ENCODE measurements at places on chromosomes 6 and 20. TPM values are rescaled to one million over a fixed set of nuclear protein-coding genes. Genes with fewer than 3 reads are reported as not detected.

TAGAP gene
- polyA plus RNA-seq = 0.14 TPM

TRIM31 gene
- not detected for polyA plus RNA-seq

ZNF391 gene
- 3.2 TPM for polyA plus RNA-seq

HLA-DQB2 gene
- 0.87 TPM for polyA plus RNA-seq

EDN3 gene
- 0.87 TPM for polyA plus RNA-seq

KHDRBS2 gene
- polyA plus RNA-seq = 0.58 TPM

EFCAB8 gene
- 0.25 TPM for polyA plus RNA-seq

PDYN gene
- polyA plus RNA-seq = 1.0 TPM

HLA-DRB1 gene
- polyA plus RNA-seq = 20.2 TPM

HSPA1B gene
- 248 TPM for polyA plus RNA-seq

GNMT gene
- polyA plus RNA-seq = 0.32 TPM

TRIM40 gene
- polyA plus RNA-seq = not detected

OXT gene
- not detected for polyA plus RNA-seq

PRDM1 gene
- polyA plus RNA-seq = 0.64 TPM

GRM4 gene
- polyA plus RNA-seq = 0.92 TPM

PHACTR1 gene
- 38.5 TPM for polyA plus RNA-seq

GRM1 gene
- polyA plus RNA-seq = 0.44 TPM

HLA-DOB gene
- polyA plus RNA-seq = not detected

DSN1 gene
- 24.1 TPM for polyA plus RNA-seq

LST1 gene
- polyA plus RNA-seq = 11.2 TPM

RBM24 gene
- polyA plus RNA-seq = 16.6 TPM

ECT2L gene
- polyA plus RNA-seq = 0.07 TPM

NRN1 gene
- polyA plus RNA-seq = 44.2 TPM

CALHM5 gene
- polyA plus RNA-seq = 0.20 TPM

KCNQ2 gene
- polyA plus RNA-seq = 100 TPM

HNF4A gene
- polyA plus RNA-seq = 0.10 TPM

JAG1 gene
- 15.6 TPM for polyA plus RNA-seq

GMNN gene
- polyA plus RNA-seq = 25.0 TPM

SLC44A4 gene
- polyA plus RNA-seq = 15.7 TPM

RIN2 gene
- polyA plus RNA-seq = 13.4 TPM

BMP2 gene
- polyA plus RNA-seq = 4.4 TPM

DSP gene
- polyA plus RNA-seq = 505 TPM

INSM1 gene
- polyA plus RNA-seq = 321 TPM

COL21A1 gene
- 1.0 TPM for polyA plus RNA-seq

HLA-DQB1 gene
- 1.4 TPM for polyA plus RNA-seq

PRKN gene
- 1.4 TPM for polyA plus RNA-seq

BPIFB4 gene
- polyA plus RNA-seq = not detected

CGAS gene
- 1.2 TPM for polyA plus RNA-seq

ZNF165 gene
- polyA plus RNA-seq = 1.2 TPM

Measured in brain (organoid and tissue), 16 donors.